ENCODE measurements at places on chromosomes 4 and X. TPM values are rescaled to one million over a fixed set of nuclear protein-coding genes. Genes with fewer than 3 reads are reported as not detected.

DACH2 gene
- total RNA-seq, result 0.40 TPM

ZXDA gene
- 7.4 TPM for total RNA-seq

MEPE gene
- total RNA-seq, result not detected

HPSE gene
- 1.5 TPM for total RNA-seq

KLHL34 gene
- 0.05 TPM for total RNA-seq

LANCL3 gene
- 1.2 TPM for total RNA-seq

MMAA gene
- total RNA-seq, result 3.6 TPM

CASP6 gene
- 37.0 TPM for total RNA-seq

ATP1B4 gene
- 0.50 TPM for total RNA-seq

SOX3 gene
- 10.5 TPM for total RNA-seq

PCDH11X gene
- total RNA-seq, result 0.14 TPM

MGAT4D gene
- 3.2 TPM for total RNA-seq

EGF gene
- total RNA-seq, result 1.9 TPM
